Activated naive CD4-positive, alpha-beta T cell (primary cell): ENCODE measurements at places on chromosomes 2 and 18.

DNA sequence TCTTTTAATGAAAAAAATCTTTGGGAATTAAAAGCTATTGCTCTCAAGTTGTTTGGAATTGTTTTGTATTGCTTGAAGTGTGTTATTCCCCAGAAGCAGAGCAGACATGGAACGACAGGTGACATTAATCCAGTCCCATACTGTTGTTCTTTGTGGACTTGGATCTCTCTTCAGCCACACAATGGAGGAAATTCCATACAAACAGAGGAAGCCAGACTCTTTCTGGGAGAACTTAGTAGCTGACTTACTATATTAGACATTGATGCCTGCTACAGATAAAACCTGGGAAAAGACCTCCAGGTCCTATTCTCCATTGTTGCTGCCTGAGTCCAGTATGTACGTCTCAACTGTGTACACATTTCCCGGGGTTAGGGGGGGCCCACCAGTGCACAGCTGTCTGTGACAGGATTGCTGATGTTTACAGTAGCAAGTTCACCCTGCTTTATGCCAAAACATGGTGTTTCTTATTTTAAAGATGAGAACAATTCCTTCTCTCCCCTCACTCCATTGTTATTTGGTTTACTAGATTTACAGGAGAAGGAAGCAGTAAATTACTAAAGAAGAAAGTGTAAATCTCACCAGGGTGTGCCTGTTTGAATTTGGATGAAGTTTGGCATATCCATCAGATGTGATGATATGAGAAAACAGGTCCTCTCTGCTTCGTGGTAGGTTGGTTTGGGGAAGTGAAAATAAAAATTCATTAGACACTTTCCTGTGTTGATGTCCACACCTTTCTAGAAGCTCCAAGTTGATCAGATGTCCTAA lies 142.4 kb upstream of the RBBP8 start:
- no peak for DNase-seq

- DNase-seq: no peak
Measured at GRCh38 chr2:3751806-3752205, 48.4 kb downstream of the DCDC2C start.

GRCh38 chr2:109208071-109208950 lies 79.3 kb downstream of the SH3RF3 start:
- DNase-seq: no peak

DNA sequence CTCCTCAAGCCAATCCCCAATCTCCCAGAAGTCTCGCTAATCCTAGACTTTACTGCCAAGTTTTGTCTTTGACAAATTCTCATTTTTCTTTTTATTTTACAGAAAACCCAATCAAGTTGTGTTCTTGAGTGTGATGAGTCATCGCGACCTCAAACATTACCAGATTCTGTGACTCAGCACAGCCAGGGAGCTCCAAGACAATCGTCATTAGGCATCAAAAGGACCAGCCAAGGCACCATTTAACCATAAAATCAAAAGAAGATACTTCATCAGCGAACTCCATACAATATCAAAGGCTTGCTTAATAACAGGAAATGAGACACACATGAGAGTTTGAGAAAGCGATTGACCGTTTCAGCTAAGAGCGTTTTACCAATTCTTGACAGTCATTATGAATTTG lies 146.2 kb upstream of the AGAP1 start:
- DNase-seq: no peak

DNA sequence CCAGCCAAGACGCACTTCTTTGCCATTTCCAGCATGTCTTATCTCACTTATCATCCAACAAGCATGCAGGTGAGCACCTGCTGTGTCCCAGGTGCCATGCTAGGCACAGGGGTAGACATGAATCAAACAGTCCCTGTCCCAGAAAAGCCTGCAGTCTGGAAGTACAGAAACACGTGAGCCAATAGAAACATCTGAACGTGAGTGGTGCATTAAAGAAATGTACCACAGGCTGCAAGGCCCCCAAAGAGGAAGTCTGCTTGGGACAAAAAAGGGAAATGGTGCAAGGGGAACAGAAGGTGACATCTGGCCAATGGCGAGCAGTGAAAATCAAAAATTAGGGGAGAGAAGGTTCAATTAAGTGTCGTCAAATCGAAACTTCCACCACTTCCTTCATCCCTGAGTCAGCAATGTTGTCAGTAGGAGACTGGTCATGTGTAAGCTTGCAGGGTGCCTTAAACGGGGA lies 17.6 kb upstream of the TMEM247 start:
- no peak for DNase-seq

- no peak for DNase-seq
Measured at GRCh38 chr18:2395427-2396161, 175.7 kb downstream of the METTL4 start.

GRCh38 chr2:216539791-216540241 lies 41.2 kb downstream of the RPL37A start:
- DNase-seq: no peak

DNA sequence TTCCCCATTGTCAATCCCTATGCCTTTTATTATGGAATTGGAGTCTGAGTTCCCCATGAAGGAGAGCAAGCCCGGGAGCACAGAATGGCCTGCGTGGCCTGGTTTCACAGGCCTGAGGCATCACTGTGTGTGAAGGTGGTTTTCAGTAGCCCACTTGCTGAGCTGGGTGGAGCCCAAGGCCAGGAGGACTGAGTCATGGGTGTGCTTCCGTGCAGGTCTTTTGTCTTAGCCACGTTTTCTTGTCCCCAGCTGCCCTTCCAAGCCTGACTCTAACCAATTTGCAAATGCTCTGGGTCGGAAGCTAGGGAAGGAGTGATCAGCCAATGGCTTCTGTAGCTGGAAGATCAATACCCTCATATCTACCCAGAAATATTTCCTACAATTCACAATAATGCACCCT lies 119.2 kb downstream of the MAPK4 start:
- DNase-seq: no peak

GRCh38 chr2:60496956-60497355 lies 56.5 kb downstream of the BCL11A start:
- DNase-seq: no peak
